Astrocyte (in vitro differentiated cells and primary cell): ENCODE measurements at places on chromosomes 5 and 9. TPM values are rescaled to one million over a fixed set of nuclear protein-coding genes. Genes with fewer than 3 reads are reported as not detected.
A peak's percentile ranks its signal among the peaks of the same experiment; 100 is the strongest.

- peak; percentile 98 for DNase-seq
Measured at GRCh38 chr9:88775037-88775471, 216.2 kb upstream of the S1PR3 start.

GRCh38 chr5:31847354-31847753 is 208.4 kb downstream of the PDZD2 start:
- no peak for DNase-seq

- DNase-seq: no peak
Measured at GRCh38 chr9:136340356-136341041, 13.2 kb downstream of the GPSM1 start.

C5 gene
- 0.41 and 1.1 TPM in 2 replicates for total RNA-seq

BTNL8 gene
- total RNA-seq: not detected in 2 replicates

GRCh38 chr5:131371835-131372234 is 108.0 kb downstream of the CDC42SE2 start:
- DNase-seq: no peak

DNA sequence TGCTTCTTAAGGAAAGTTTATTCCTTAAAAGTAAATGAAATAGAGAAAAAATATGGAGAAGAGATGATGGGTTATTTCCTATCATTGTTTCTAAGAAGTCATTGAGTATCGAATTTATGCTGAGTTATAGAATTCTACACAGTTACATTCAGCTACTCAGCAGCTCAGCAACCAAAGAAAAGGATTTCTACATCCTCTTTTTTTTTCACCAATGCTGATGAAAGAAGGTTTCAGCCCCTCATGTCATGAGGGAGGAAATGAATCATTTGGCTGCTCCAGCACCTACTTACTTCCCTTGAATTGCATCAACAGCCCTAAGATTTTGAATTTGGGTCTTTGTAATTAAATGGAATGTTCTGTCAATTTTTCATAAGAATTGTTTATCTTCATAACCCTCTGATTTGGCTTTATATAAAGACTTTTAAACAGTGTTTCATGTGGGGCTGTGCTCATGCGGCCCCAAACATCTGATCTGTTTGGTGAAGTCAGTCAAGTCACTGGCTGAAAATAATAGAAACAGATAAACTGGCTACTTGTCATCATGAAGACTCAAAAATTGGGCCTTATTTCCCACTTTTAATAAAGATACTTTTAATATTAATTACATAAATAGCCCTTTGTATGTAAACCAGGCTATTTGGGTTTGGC is 18.5 kb upstream of the SNX2 start:
- peak; percentile 61 for DNase-seq

- DNase-seq: no peak
Measured at GRCh38 chr9:7234144-7234543, 476.4 kb downstream of the KDM4C start.

- no peak for DNase-seq
Measured at GRCh38 chr5:135206862-135207261, 172.8 kb upstream of the PITX1 start.

PRELID2 gene
- total RNA-seq: 9.2 and 9.9 TPM in 2 replicates

- peak; percentile 86 for DNase-seq
Measured at GRCh38 chr5:122183098-122183787, 53.9 kb downstream of the ZNF474 start.

DNA sequence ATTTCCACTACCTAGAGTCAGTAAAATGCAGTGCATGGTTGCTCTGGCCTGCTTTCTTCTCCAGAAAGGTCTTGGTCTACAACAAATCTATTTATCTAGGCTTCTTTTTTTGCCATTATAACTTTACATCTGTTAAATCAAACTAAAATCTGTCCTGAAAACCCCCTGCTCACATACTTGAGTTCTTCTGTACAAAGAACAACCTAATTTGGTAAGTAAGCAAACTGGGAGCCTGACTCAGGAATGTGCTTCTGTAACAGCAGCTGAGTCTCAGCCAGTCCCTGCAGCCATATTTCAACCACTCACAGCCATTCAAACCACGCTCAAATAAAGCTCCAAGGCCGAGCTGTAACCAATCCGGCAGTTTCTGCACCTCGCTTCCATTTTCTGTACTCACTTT is 95.8 kb downstream of the PLPP1 start:
- DNase-seq: peak; percentile 79

GRCh38 chr5:61823065-61823464 is 482.9 kb upstream of the KIF2A start:
- no peak for DNase-seq

DNA sequence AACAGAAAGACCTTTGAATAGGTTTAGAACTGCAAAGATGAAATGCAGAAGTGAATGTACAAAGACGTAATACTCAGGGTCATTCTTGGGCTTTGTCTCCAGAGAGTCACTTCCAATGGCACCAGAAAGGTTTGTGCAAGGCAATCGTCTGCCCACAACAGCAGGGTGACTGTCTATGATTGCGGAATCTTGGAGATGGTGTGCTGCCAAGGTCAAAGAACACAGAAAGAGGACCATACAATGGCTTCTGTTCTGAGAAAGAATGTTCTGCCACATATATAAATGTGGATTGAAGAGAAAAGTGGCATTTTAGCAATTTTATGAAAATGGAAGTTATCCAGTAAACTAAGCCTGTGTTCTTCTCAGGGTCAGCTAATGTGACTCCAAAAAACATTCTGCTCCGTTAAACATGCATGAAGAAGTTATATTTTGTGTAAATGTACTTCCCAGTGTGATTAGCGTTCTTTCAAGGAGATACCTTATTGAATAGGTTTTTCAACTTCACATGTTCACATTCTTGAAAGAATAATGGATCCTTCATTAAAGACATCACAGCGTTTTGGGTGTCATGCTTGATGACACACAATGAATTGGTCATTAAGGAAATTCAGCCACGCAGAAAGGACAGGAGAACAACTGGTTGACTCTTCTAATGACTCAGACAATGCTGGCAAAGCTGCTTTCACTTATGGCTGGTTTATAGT is 73.4 kb upstream of the CDH6 start:
- DNase-seq: peak; percentile 62

- no peak for DNase-seq
Measured at GRCh38 chr9:19074229-19074628, 25.0 kb downstream of the RRAGA start.

DNA sequence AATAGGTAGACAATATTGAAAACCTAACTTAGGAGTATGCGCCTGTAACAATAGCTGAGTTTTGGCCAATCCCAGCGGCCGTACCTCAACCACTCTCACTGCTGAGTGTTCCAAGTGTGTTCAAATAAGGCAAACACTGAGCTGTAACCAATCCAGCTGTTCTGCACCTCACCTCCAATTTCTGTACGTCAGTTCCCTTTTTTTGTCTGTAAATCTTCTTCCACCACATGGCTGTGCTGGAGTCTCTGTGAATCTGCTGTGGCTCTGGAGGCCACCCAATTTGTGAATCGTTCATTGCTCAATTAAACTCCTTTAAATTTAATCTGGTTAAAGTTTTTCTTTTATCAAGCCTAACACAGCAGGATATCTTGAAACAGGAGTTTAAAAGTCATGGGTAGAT is 116.3 kb downstream of the SLC28A3 start:
- DNase-seq: no peak

COL27A1 gene
- total RNA-seq: 27.6 and 31.2 TPM in 2 replicates

GRCh38 chr9:88991066-88992034 is at the start of gene S1PR3:
Gene S1PR3, plus strand, starts transcription at chr9:88991468. Its CDS starts 9,733 bp downstream, at chr9:89001201.
- DNase-seq: no peak

- DNase-seq: no peak
Measured at GRCh38 chr5:39073767-39074016, 507 bp downstream of the RICTOR start.

- DNase-seq: peak; percentile 99
Measured at GRCh38 chr9:129776938-129777768, 24.3 kb upstream of the PTGES start.

- no peak for DNase-seq
Measured at GRCh38 chr9:121821326-121821725, 169.9 kb downstream of the DAB2IP start.

SPINK13 gene
- total RNA-seq: not detected in 2 replicates

DNA sequence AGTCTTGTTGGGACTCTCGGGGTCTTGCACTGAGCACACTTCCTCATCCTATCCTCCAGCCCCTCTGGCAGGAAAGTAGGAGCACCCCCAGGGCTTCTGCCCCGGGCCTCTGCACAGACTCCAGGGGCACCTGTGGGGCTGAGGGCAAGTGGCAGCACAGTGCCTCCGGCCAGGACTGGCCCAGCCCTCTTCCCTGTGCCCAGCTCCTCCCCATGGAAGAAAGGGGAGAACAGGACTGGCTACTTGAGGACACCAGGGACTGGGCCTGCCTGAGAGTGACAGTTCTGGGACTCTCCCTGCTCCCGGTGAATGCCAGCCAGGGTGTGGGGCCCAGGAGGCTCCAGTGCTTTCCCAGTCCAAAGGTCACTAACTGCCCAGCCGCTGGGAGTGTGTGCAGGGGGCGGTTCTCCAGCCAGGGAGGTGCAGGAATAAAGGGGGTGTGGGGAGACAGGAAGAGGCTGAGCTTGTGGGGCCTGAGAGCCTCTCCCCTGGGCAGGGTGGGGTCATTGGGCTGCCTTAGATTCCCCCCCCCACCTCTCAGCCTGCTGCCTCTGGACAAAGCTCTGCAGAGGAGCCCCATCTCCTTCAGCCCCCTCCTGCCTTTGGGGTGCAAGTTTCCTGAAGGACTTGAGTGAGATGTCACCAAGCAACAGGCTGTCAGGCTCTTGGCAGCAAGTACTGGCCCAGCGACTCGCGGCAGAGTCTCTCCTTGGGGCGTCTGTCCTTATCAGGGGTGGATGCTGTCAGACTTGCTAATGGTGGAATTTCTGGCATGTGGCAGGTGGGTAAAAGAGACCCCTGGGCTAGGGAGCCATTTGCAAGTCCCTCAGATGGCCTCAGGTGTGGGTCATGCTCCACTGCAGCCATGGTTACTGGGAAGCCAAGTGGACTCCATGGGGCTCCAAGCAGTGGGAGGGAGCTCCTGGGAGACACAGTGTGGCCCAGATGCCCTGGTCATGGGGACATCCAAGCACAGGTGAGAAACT is 19.1 kb upstream of the JADE2 start:
- no peak for DNase-seq

GRCh38 chr9:133360400-133361393 is 4.3 kb downstream of the SURF2 start:
- DNase-seq: no peak

DNA sequence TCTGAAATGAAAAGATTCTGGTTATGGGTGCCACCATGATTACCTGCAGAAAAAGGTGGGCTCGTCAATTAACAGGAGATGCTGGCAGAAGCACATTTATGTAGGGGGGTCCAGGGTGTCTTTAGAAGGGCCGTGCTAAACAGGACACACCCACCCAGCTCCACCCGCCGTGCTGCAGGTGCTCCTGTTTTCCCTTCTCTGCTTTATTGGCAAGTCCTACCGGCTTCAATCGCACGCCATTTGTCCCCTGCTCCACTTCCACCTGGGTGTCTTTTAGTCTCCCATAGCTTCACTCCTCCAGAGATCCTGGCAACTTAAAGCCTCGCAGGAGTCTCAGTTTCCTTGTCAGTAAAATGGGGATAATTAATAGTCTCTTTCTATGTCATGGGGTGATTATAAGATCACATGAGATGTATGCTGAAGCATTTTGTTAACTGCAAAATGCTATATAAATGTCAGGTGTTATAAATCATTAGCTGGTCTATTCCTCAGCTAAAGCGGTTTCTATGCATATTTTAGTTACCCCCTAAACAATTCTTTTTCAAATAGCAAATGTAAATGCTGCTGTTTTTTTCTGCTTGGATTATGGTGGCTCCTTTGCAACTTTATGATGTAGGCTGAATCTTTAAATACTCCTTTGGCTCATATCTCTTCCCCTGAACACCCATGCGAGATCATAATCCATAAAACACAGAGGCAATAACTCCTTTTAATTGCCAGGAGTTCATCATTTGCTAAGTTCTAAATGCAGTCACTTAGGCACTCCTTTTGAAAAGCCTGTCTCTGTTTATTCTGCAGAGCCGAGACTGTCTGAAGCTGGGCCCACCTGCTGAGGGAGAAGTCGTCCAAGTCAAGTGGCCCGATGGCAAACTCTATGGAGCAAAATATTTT is 406.9 kb downstream of the KDM4C start:
- no peak for DNase-seq
